ENCODE measurements at places on chromosomes 4 and X. TPM values are rescaled to one million over a fixed set of nuclear protein-coding genes. Genes with fewer than 3 reads are reported as not detected.

The MAGEA4 gene
- total RNA-seq, result not detected

The NOX1 gene
- total RNA-seq, result not detected

The ARHGAP36 gene
- total RNA-seq, result not detected

The GBA3 gene
- not detected for total RNA-seq

The F8A1 gene
- total RNA-seq, result 51.0 TPM

The MAGEA11 gene
- not detected for total RNA-seq

The ARSJ gene
- not detected for total RNA-seq

The RGN gene
- not detected for total RNA-seq

DNA sequence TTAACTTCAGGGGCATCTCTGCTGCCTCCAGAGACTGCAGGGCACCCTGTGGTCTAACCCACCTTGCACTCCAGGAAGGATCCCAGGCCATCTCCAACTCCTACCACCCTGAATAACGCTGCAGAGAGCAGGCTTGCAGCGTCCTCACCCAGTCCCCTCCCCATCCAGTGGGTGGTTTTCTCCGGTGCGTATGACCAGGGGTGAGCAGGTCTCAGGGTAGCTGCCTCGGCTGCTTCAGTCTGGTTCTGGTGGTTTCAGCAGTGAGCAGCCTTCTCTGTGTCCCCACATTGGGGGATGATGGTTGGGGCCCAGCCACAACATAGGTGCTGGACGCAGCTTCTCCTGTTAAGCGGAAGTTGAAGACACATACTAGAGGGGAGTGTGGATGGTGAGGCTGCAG lies 38.6 kb upstream of the SORCS2 start:
- no peaks in the 10 kb centered on the region for H3K4me1 ChIP-seq
- H3K4me3 ChIP-seq, result no peak overlapping the region
- no peak overlapping the region for H3K27ac ChIP-seq
- no peaks in the 10 kb centered on the region for H3K36me3 ChIP-seq

DNA sequence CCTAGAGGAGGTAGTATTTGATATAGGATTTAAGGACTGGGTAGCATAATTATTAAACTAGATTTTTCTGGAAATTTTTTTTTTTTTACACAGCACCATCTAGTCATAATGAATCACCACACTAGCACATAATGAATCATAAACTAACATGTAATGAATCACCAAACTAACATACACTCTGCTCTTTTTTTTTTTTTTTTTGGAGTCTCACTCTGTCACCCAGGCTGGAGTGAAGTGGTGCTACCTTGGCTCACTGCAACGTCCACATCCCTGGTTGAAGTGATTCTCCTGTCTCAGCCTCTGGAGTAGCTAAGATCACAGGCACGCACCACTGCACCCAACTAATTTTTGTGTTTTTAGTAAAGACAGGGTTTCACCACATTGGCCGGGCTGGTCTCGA lies 92.5 kb downstream of the FAM13A start:
- peaks cover 7% of the 10 kb centered on the region for H3K27me3 ChIP-seq
- no peak overlapping the region for H3K4me3 ChIP-seq
- DNase-seq, result no peak
- H3K4me1 ChIP-seq, result peaks cover 4% of the 10 kb centered on the region

GRCh38 chrX:40086569-40087335 lies 11.0 kb downstream of the BCOR start:
- H3K36me3 ChIP-seq, result peaks cover 11% of the 10 kb centered on the region
- H3K4me1 ChIP-seq, result peaks cover 75% of the 10 kb centered on the region
- no peak for DNase-seq
- H3K27me3 ChIP-seq, result no peaks in the 10 kb centered on the region

GRCh38 chrX:3713225-3713936 lies at the start of gene PRKX:
Gene PRKX, minus strand, starts transcription at chrX:3713649. Its CDS starts 396 bp downstream, at chrX:3713253.
- DNase-seq, result peak; percentile 69
- peaks cover 34% of the 10 kb centered on the region for H3K36me3 ChIP-seq
- H3K4me3 ChIP-seq, result peak within 1 kb of the TSS; percentile 92
- peak within 1 kb of the TSS; percentile 95 for H3K27ac ChIP-seq

DNA sequence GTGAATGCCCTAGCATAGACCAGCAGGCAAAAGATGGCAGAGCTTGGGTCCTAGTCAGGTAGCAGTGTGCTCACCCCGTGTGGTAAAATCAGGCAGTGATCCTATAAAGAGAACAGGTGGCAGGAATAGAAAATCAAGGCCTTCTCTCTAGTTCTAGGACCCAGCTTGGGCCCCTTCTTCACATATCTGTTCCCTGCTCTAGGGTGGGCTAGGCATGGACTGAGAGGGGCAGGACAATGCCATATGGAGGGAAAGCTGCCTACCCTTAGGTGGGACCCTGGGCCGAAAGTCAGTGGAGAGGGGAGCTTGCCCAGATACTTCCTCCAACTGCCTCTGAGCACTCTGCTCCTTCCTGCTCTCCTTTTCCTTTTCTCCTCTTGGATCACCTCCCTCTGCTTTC lies 117.4 kb upstream of the NALF2 start:
- H3K4me1 ChIP-seq, result no peaks in the 10 kb centered on the region
- H3K27ac ChIP-seq, result no peak overlapping the region
- H3K27me3 ChIP-seq, result no peaks in the 10 kb centered on the region
- H3K4me3 ChIP-seq, result no peak overlapping the region

DNA sequence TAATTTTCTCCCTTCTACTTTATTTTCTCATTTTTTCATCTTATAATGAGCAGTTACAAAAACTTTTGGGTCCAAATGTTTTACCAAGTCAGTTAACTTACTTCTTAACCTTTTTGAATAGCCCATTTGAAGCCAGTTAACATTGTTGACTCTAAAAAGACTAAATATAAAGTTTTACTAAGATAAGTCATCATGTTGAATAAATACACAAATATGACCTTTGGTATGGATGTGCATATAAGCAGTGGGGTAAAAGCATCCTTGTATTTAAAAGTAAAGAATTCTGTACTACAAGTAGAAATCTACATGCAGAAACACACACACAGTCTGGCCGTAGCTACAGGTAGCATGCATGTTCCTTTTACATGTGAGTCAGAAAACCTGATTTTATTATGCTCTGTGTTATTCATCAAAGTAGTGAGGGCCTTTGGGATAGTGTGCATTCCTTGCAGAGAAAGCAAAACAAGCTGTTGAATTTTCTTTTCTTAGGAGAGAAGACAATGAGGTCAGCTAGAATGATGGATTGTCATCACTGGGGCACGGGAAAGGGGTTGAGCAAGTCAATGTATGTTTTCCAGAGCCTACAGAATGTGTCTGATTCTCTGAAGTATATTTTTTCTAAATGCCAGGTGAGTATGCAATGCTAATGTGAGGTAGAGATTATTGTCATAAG lies 533.2 kb upstream of the AGA start:
- no peak overlapping the region for H3K27ac ChIP-seq
- H3K4me1 ChIP-seq, result no peaks in the 10 kb centered on the region
- DNase-seq, result no peak
- no peaks in the 10 kb centered on the region for H3K36me3 ChIP-seq
- no peak overlapping the region for H3K4me3 ChIP-seq

DNA sequence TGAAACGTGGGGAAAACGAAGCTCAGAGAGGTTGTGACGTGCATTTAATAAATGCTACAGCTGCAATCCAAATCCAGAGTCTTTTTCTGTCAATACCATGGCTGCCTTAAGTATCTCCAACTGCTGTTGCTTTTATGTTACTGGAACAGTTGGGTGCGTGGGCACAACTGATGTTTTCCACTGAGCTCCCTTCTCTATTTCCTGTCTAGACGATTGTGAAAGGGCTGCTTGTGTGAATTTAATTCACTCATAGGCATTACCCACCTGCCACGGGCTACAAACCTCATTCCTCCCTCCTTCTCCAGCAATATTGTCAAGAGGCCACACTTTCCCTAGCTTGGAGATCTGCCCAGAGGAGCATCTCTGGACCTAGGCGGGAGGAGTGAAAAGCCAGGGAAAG lies 526.0 kb downstream of the MID1IP1 start:
- no peak overlapping the region for H3K27ac ChIP-seq
- no peak for DNase-seq
- H3K36me3 ChIP-seq, result no peaks in the 10 kb centered on the region
- no peak overlapping the region for H3K4me3 ChIP-seq

DNA sequence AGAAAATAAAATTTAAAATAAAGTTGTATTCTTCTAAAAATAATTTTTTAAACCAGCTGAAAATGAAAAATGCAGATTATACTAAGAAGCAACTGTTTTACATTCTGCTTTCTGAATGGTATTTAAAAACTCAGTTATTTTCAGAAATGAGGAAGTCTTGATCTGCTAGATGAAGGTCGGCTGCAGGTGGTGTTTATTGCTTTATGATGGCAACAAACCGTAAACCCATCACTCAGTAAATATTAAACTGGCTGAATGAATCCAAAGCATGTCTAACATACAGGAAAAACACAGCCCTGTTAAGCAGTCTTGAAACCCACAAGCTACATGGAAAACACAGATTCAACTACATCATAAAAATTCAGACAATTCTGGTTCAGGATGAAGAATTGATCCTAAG lies 29.3 kb downstream of the DYNLT3 start:
- no peaks in the 10 kb centered on the region for H3K36me3 ChIP-seq
- no peak for DNase-seq
- H3K27me3 ChIP-seq, result peaks cover 2% of the 10 kb centered on the region

DNA sequence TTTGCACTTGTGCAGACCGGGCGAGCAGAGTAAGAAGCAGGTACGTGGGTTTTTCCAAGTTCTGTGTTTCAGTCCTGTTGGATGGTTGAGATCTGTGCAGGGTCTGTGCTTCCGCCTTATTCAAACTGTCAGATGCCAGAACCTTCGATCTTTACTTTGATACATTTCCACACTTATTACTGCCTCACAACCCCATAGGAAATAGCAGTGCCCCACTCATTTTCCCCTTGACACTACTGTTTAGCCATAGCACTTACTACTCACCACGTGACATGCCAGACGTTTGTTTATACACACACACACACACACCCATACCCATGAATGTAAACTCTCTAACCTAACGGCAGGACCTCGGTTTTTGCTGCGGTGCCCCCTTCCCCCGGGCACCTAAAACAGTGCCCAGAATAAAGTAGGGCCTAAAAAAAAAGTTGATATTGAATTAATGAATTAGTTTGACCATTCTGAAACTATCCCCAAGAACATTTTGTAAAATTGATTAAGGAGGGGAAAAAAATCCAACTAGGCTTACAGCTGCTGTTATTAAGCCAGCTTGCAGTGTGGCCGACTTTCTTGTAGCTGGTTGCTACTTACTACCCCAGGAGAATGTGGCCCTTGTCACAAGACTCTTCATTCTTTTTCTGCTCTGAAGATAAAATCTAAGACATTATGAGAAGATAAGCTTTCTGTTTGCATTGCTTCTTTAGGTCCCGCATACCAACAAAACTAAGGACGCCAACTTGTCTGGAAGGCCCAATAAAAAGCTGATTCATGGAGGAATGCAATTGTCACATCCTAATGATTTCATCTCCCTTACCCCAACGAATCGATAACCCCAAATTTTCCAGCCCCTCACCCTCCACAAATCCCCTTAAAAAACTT lies 704 bp upstream of the SEPSECS start:
- no peak for DNase-seq
- no peaks in the 10 kb centered on the region for H3K27me3 ChIP-seq
- peaks cover 38% of the 10 kb centered on the region for H3K36me3 ChIP-seq
- H3K4me3 ChIP-seq, result peak overlapping the region; percentile 89
- peak overlapping the region; percentile 95 for H3K27ac ChIP-seq

DNA sequence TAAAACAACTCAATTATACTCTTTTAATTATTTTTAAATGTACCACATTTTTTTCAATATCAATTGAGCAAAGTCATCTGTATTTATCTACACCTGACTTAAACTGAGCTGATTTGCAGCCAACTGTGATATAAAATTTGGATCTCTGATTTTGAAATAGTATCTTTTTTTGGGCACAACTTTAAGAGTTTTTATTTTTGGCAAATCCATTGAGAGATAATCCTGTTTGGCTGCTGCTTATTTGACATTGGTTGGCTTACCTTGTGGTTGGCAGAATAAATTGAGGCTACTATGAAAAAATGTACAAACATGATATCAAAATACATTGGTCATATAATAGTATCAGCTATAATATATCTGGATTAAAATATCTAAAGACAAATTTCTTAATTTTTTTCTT lies 656.0 kb upstream of the NDST4 start:
- no peak overlapping the region for H3K27ac ChIP-seq
- no peak overlapping the region for H3K4me3 ChIP-seq
- no peak for DNase-seq
- H3K36me3 ChIP-seq, result no peaks in the 10 kb centered on the region
- H3K4me1 ChIP-seq, result no peaks in the 10 kb centered on the region

DNA sequence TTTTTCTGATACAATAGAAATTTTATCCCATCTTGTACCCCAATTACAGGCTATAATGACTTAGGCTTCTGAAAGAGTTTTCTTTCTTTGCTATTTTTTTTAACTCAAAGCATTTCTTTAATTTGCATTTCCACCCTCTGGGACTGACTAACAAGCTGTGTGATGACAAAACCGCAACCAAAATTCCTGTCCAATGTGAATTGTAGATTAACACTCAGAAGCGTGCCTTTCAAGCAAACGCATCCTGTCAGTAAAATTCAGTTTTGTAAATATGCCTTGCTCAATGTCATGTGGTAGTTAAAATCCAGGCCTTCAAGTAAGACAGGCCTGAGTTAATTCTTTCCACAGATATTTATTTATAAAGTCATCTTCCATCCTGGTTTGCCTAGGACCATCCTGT lies 50.3 kb downstream of the STK32B start:
- no peak overlapping the region for H3K4me3 ChIP-seq
- no peaks in the 10 kb centered on the region for H3K4me1 ChIP-seq
- no peaks in the 10 kb centered on the region for H3K27me3 ChIP-seq
- no peaks in the 10 kb centered on the region for H3K36me3 ChIP-seq

GRCh38 chr4:173160871-173161270 lies 7.7 kb upstream of the GALNT7 start:
- H3K36me3 ChIP-seq, result peaks cover 5% of the 10 kb centered on the region
- H3K4me3 ChIP-seq, result no peak overlapping the region
- DNase-seq, result no peak
- H3K27ac ChIP-seq, result no peak overlapping the region
- H3K27me3 ChIP-seq, result no peaks in the 10 kb centered on the region
- H3K4me1 ChIP-seq, result peaks cover 5% of the 10 kb centered on the region

DNA sequence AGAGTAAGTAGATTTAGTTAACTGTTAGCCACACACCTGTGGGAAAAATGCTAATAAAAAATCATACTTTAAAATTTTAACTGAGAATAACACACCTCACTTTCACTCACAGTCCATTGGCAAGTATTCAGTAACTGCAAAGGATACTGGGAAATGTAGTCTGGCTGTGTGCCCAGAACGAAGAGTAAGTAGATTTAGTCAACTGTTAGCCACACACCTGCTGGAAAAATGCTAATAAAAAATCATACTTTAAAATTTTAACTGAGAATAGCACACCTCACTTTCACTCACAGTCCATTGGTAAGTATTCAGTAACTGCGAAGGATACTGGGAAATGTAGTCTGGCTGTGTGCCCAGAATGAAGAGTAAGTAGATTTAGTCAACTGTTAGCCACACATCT lies 178.4 kb upstream of the NWD2 start:
- no peaks in the 10 kb centered on the region for H3K27me3 ChIP-seq
- no peak for DNase-seq
- H3K27ac ChIP-seq, result no peak overlapping the region
- no peak overlapping the region for H3K4me3 ChIP-seq

DNA sequence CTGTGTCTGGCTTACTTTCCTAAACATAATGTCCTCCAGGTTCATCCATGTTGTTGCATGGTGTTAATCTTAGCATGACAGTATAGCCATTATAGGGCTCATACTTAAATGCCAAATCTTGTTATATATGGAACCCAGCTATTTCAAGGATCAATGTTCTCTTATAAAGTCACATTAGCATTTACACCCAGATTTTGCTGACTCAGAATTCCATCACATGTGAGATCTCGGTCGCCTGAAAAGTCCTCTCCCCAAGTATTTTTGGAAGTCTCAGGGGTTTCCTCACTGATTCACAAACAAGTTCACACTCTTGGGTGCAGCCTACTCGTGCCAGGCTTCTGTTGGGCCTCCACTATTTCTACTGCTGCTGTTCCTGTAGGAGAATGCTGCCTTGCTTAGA lies 19.9 kb upstream of the C4orf51 start:
- H3K4me1 ChIP-seq, result no peaks in the 10 kb centered on the region
- DNase-seq, result no peak
- H3K27me3 ChIP-seq, result no peaks in the 10 kb centered on the region
- no peak overlapping the region for H3K4me3 ChIP-seq
